ENCODE measurements at places on chromosomes 6 and 20. TPM values are rescaled to one million over a fixed set of nuclear protein-coding genes. Genes with fewer than 3 reads are reported as not detected.

Gene SIRPG
- total RNA-seq = not detected

GRCh38 chr20:20593447-20594170, 118.8 kb downstream of the RALGAPA2 start:
- DNase-seq = no peak

- DNase-seq = peak; percentile 99
Measured at GRCh38 chr20:25623736-25624499, at the start of gene NANP. NANP (minus strand) TSS chr20:25624014; CDS start chr20:25623948, 66 bp downstream.

DNA sequence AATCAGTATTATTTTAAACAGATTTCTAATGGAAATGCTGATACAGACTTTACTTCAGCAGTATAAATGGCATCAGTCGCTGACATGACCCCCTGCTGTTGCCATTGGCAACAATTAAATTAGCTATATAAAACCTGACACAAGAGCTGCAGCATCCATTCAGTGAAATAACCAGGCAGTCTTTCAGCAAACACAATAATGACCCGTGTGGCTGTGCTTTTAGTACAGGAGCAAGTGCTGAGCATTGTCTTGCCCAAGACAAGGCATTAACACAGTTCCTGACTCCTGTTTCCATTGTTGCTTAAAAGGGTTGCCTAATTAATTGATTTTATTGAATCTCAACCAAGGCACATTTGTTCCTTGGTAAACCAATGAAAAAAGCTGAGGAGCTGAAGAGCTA, 382.1 kb downstream of the HACE1 start:
- DNase-seq = no peak
